Kidney epithelial cell (primary cell): ENCODE measurements at places on chromosomes 5 and 9.

- DNase-seq = no peak
Observed at GRCh38 chr9:21555911-21556310, 73.8 kb upstream of the IFNE start.

GRCh38 chr5:80656425-80656824 is 1.6 kb upstream of the DHFR start:
- no peak for DNase-seq

DNA sequence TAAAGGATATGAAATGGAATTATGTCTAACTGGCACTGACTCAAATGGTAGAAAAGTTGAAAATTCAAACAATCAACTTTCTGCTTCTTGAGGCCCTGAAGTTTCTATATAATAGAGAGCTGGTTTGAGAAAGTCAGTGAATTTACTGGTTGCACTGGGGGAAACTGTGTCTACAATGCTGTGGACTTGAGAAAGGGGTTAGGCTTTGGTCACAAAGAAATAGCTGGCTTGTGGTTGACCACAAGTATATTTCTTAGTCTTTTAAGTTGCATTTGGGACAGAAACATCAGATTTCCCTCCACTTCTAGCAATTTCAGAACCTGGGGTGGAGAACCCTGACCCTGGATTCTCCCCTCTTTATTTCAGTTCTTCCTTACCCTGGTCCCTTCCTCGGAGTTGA is 192.6 kb upstream of the ACTBL2 start:
- DNase-seq = no peak

- DNase-seq = no peak
Observed at GRCh38 chr5:103674739-103675138, 112.2 kb upstream of the NUDT12 start.

- no peak for DNase-seq
Observed at GRCh38 chr5:9316733-9317132, 229.1 kb downstream of the SEMA5A start.

DNA sequence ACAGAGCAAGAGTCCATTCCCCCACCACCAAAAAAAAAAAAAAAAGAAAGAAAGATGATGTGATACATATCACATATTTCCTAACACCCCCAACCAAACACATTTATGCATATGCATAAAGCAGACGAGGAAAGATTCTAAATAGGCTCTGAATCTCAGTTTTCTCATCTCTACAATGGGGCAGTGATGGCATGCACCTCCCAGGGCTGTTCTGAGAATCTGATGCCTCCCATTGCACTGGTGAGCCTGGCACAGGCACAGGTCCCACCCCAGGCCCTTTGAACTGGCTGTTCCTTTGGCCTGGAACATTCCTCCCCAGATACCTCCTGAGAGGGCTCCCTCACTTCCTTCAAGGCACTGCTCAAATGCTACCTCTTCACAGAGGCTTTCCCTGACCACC is 116.5 kb downstream of the C9orf50 start:
- DNase-seq = no peak

DNA sequence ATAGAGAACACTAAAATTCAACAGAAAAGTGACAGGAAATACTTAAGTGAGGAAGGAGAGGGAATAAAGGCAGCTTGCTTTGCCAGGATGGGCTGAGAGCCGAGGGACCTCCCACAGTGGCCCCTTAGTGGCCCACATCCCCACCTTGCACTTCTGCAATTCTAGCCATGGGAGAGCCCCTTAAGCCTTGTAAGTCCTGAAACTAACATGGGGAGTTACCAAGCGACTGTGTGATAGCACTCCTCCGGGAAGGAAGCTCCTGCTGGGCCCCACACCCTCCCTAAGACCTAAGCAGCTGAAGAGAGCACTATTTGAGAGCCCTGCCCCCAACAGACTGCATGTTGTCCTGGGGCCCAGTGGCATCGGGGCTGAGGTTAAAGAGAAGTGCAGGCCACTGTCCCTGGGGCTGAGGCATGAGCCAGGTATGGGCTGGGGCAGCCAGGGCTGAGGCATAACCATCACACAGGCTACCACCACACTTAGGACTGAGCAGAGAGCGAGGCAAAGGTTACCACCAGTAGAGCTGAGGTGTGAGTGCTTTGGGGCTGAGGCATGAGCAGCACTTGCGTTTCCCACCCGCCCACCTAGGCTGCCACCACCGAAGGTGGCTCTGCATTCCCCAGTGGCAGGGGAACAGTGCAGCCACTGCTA is 301.8 kb upstream of the TRPC7 start:
- no peak for DNase-seq

GRCh38 chr5:34411470-34412346 is 244.4 kb upstream of the RAI14 start:
- DNase-seq = no peak

DNA sequence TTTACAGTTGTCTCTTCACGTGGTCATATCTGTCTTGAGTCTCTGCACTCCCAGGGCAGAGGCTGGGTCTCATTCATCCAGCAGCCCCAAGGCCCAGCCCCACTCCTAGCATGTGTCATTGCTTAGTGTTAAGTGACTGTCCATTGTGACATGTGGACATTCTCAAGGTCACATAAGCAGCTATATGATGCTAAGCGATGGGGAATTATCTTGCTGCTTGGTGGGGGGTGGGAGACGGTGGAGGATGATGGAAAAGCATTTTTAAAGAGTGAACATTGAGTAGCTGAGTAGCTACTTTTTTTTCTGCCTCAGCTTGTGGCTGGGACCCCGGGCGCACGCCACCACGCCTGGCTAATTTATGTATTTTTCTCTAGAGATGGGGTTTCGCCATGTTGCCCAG is at the start of gene C9orf153:
C9orf153 (minus strand) TSS at position 101 of the 400 bp plus-strand sequence. CDS start 30,054 bp downstream, outside the sequence.
- no peak for DNase-seq

DNA sequence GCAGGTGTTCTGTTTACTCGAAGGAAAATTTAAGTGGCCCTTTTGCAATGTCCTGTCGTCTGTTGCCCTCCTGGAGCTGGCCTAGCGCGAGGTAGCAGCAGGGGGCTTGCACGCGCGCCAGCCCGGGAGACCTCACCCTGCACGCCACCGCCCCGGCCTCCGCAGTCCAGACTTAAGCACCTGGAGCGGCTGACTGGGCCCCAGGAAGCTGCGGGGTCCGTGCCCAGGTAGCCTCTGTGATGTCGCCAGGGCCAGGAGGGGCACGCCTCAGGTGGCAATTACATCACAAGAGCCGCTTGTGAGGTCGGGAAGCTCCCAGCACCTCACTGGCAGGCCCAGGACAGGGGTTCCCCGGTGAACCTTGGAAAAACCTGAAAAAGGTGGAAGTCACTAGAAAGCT is at the start of gene SAXO1:
SAXO1 (minus strand) TSS at position 195 of the 400 bp plus-strand sequence. CDS start 301 bp downstream, outside the sequence.
- no peak for DNase-seq

GRCh38 chr9:20844916-20845315 is 160.9 kb downstream of the FOCAD start:
- no peak for DNase-seq

GRCh38 chr5:92470770-92471169 is 1087.7 kb upstream of the ARRDC3 start:
- no peak for DNase-seq

GRCh38 chr5:131389096-131389868 is 125.4 kb downstream of the CDC42SE2 start:
- no peak for DNase-seq

DNA sequence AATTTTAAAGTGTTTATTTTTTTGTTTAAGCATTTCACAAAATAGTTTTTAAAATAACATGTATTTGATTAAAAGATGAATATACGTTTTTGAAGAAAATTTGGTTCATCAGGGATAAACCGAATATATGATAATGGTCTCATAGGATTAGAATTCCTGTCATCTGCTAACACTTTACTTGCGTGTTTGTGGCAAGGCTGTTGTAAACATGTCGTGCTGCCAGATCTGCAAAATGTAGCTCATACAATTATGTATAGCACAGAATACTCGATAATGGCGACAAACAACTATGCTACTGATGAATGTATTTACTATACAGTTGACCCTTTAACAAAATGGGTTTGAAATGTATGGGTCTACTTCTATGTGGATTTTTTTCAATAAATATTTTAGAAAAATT is 7.2 kb upstream of the TXNDC8 start:
- DNase-seq = no peak

DNA sequence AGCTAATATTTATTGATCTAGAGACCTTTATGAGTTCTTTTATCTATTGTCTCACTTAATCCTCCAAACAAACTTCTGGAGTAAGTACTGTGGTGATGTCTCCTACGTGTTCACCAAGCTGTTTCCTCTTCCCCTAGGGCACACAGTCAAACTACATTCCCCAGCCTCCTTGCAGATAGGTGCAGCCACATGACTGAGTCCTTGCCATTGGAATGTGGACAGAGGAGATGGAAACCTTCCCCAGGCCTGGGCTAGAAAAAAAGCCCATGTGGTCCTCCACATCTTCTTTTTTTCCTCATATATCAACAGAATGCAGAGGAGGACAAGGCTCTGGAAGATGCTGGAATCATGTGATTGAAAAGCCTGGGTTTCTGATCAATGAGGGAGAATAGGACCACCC is 88.0 kb downstream of the ANKRD55 start:
- DNase-seq = no peak

GRCh38 chr5:34459908-34460307 is 196.2 kb upstream of the RAI14 start:
- no peak for DNase-seq

- no peak for DNase-seq
Observed at GRCh38 chr5:79759436-79759835, 69.8 kb downstream of the CMYA5 start.

DNA sequence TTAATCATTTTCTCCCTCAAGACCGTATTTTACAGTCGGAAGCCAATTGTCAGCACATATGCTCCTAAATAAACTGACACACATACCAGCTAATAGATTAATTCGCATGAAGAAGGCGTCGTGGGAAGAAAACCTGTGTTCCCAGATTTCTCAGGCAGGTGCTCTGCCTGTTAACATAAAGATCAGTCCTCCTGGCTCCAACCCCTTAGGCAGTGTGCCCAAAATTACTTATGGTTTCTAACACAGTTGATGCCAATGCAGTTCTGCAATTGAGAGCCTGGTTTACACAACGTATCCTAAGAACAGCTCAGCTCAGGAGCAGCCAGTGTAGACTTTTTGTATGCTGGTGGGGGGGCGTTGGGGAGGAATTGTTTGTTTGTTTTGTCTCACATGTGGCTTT is 208.3 kb downstream of the ENC1 start:
- DNase-seq = no peak

DNA sequence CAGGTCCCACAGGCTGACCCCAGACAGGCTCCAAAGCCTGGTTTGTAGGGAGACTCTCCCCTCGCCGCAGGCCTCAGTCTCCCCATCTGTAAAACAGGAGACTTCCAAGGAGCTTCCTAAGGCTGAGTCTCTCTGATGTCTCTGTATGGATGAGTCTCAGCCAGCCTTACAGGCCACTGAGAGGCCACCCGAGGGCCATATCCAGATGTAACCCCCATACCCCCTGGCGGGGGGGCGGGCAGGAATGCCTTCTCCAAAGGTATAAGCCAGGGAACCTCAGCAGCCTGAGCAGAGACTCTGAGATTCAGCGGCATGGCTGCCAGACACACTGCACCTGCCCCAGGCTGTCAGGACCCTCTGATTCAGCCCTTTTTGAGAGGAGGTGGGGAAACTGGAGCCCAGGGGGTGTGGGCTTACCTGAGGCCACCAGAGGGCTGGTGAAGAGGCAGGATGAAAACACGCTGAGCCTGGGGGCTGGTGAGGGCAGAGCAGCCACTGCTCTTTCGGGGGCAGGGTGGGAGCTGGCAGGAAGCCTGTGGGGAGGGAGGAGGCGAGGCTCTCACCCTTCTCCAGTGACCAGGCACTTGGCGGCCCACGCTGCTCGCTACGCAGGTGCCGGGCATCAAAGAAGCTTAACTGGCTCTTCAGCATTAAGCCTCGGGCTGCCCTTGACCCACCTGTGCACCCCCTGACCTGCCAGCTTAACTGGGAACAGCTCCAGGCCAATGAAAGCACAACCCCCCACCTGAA is 5.5 kb upstream of the SUSD3 start:
- DNase-seq = no peak

DNA sequence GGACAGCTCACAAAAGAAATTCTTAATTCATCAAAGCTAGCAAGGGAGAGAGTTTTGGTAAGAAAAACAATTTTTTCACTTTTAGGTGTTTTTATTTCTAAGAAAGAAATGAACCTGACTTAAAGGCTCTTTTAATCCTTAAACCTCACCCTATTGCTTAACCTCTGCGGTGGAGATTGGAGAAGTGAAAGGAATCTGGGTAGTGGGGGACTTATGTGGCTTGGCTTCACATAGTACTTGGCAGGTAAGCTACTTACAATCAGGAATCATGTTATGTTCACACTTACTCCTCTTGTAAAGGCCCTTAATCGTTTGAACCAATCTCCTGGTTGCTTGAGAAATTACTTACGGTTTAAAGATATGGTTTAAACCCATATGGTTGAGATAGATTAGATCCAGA is 104.8 kb downstream of the ISOC1 start:
- DNase-seq = no peak

- no peak for DNase-seq
Observed at GRCh38 chr5:66338828-66339227, 194.7 kb downstream of the SREK1 start.

DNA sequence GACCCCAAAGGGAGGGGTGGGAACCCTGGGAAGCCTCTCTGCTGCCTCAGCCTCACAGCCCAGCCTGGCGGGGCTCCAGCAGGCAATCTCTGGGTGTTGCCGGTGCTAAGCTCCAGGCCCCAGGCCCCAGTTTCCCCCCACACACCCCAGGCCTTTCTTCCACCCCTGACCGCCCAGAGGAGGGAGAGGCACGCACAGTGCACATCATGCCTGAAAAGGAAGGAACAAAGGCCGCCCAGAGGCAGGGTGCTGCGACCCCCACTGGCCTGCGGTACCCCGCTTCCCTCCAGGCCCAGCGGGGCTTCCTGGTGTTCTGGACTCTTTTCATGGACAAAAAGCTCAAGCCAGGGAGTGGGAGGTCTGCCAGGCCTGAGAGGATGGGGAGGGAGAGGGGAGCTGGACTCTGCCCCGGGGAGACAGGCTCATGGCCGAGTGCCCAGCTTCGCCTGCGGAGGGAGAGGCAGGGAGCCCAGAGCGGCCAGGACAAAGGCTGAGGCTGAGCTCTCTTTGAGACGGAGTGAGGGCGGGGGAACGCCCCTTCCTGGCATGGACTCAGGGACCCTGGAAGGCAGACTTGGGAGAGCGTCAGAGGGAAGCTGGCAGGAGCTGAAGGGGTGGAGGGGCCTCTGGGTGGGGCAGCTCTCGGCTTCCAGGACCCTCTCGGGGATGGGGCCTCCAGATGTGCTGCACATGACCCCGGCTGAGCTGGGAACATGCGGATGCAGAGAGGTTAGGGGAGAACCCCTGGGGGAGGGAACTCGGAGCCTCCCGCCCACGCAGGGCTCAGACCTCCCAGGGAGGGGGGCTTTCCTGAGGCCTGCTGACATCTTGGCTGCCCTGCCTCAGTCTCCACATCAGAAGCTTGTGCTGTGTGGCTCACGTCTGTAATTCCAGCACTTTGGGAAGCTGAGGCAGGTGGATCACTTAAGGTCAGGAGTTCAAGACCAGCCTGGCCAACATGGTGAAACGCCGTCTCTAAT is 1.8 kb upstream of the ENTPD2 start:
- DNase-seq = no peak

GRCh38 chr9:117121316-117121715 is 293.5 kb downstream of the ASTN2 start:
- no peak for DNase-seq
